ENCODE measurements at places on chromosomes 12 and 14. TPM values are rescaled to one million over a fixed set of nuclear protein-coding genes. Genes with fewer than 3 reads are reported as not detected.
A peak's percentile ranks its signal among the peaks of the same experiment; 100 is the strongest.

Gene MYH6
- total RNA-seq = not detected

Gene CCDC196
- not detected for total RNA-seq

Gene KRT77
- total RNA-seq = not detected

Gene RGS6
- total RNA-seq = 1.1 TPM

Gene STXBP6
- total RNA-seq = 8.9 TPM

DNA sequence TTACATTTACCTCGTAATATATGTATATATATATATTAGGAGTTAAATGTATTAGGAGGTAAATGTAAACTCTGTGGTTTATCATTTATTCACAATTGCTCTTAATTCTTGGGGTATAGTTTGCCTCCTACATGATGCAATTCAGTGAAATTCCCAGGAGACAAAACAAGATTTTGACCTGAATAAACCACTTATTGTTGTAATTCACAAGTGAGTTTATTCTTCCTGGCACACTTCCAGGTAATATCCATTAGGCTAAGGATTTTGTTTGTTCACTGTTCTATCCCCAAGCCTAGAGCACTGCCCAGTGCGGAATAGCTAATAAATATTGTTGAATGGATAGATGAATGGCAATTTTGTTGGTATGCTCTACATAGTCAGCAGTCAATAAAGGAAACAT lies 3.0 kb downstream of the SMIM10L1 start:
- no peak for DNase-seq

DNA sequence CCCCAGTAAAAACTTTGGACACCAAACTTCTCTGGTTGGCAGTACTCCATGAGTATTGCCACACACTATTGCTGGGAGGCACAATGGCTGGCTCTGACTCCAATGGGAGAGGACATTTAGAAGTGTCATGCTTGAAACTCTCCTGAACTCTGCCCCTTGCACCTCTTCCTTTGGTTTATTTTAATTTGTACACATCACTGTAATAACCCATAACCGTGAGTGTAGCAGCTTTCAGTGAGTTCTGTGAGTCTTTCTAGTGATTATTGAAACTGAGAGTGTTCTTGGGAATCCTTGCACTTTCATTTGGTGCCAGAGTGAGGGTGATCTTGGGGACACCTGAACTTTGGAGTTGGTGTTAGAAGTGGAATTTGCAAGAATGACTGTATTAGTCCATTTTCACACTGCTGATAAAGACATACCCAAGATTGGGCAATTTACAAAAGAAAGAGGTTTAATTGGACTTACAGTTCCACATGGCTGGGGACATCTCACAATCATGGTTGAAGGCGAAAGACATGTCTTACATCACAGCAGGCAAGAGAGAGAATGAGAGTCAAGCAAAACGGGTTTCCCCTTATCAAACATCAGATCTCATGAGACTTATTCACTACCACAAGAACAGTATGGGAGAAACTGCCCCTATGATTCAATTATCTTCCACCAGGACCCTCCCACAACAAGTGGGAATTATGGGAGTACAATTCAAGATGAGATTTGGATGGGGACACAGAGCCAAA lies 41.3 kb upstream of the CEP83 start:
- no peak for DNase-seq

- DNase-seq = no peak
These were observed 7.5 kb upstream of the KLRK1 start for GRCh38 chr12:10397296-10397695.

GRCh38 chr12:88781909-88782308 lies 201.6 kb upstream of the KITLG start:
- DNase-seq = no peak

GRCh38 chr12:131815131-131815530 lies 13.1 kb upstream of the MMP17 start:
- DNase-seq = no peak

DNA sequence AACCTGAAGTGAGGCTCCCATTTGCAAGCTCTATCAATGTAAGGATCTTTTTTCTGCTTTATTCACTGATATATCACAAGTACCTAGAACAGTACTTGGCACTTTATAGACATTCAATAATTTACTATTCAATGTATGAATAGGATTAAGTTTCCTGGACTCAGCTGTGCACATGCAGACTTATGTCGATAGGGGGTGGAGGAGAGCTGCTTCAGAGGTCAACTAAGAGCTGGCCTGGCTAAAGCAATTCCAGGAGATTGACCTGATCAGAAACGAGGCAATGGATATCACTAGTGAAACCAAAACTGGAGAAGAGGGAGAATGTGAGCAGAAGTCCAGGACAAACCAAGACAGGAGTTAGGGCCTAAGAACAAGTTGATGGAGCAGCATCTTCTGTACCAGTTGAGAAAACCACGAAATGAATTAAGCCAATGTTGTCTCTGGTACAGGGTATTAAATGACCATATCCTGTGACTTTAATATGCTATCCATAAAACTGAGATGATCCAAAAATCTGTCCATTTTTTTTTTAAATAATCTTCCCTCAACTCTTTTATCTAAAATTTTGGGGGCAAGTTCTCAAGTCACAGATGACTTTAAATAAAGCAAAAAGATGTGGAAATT lies 169.2 kb downstream of the PIK3C2G start:
- no peak for DNase-seq

- no peak for DNase-seq
These were observed 7.7 kb upstream of the BCL7A start for GRCh38 chr12:122013791-122014590.

- DNase-seq = no peak
These were observed 64.3 kb downstream of the PCNX1 start for GRCh38 chr14:70971560-70971959.

DNA sequence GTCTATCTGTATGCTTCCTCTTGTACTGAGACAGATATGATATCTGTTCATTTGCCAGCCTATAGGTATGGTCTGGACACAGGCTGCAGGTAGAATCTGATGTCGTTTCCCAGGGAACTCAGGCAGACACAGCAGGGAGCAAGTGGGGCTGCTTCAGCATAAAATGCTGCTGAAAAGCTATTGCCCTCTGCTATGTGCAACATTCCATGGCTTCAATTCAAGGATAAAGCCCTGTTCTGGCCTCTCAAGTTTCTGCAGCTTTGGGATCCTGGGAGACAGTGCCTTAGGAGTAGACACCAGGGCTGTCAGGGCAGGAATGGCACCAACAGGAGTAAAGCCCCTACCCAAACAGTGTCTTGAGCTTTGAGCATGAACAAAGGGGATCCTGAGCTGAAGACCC lies 173.5 kb downstream of the SLC41A2 start:
- DNase-seq = no peak

- DNase-seq = no peak
These were observed 955.1 kb upstream of the TMEM132C start for GRCh38 chr12:127311720-127312364.

DNA sequence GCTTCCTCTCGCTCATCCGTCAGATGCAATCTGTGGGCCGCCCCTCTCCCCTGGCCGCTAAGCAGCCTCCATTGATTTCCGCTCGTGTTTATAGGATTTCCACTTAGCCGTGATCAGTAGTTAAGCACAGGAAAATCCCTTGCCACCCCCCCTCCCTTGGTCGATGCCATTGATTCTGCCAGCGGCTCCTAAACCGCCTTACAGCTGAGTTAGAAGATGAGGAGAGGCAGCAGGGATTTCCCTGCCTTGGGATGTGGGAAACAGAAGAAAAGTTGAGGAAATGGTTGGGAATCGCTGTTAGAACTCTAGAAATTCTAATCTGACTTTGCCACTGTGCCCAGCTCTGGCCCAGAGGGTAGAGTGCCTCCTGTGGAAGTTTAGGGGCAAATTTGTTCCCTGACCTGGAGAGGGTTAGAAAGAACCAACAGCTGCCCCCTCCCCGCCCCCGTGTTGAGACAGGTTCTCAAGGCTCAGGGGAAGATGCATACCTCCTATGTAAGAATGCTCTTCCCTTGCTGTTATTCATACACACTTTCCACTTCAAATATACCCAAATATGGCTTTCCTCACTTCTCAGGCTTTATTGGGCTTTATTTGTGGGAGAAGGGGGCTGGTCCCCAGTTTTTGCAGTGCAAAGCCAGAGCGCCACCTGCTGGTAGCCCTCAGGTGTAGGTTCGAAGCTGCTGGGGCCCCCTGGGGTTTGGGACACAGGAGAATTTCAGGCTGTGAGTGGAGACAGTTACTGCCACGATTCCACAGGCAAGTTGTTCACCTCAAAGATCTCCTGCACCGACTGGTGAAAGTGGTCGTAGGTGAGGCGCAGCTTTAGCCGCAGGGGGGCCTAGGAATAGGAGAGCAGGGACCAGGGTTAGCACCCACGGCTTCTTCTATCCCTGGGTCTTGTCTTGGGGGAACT lies 3.2 kb downstream of the THTPA start:
- peak; percentile 88 for DNase-seq

GRCh38 chr14:94104731-94105130 lies 5.8 kb upstream of the IFI27 start:
- no peak for DNase-seq

DNA sequence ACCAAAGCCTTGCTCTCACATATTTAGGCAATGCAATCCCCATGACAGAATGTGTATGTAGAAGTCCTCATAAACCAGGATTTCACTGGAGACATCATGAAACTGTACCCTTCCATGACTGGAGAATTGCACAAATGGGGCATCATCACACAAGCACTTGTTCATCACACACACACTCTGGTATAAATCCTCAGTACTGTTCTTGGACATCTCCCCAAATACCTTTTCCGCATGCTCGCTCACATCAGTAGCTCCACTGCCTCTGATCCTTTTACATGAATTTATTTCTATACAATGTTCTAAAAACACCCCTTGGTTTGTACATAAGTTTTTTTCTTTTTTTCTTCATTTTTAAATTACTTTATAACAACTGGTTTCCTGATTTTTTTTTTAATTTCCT lies 3.3 kb upstream of the ING4 start:
- DNase-seq = no peak

DNA sequence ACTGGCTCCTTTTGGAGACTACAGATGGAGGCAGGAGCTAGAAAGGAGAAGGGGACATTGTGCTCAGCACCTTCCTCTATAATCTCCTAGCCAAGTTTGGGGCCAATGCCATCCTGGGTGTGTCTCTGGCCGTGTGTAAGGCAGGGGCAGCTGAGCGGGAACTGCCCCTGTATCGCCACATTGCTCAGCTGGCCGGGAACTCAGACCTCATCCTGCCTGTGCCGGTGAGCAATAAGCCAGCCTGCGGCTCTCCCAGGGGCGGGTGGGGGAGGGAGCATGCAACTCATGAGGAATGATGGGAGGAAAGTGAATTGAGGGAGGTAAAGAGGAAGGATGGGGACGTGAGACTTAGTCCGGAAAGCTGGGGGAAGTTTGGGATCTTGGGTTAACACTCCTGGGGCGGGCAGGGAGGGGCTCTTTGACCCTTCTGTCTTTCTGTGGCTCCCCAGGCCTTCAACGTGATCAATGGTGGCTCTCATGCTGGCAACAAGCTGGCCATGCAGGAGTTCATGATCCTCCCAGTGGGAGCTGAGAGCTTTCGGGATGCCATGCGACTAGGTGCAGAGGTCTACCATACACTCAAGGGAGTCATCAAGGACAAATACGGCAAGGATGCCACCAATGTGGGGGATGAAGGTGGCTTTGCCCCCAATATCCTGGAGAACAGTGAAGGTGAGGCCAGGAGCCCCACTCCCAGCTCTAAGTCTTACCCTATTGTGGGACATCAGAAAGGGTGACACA lies 3.3 kb downstream of the ENO2 start:
- peak; percentile 68 for DNase-seq

DNA sequence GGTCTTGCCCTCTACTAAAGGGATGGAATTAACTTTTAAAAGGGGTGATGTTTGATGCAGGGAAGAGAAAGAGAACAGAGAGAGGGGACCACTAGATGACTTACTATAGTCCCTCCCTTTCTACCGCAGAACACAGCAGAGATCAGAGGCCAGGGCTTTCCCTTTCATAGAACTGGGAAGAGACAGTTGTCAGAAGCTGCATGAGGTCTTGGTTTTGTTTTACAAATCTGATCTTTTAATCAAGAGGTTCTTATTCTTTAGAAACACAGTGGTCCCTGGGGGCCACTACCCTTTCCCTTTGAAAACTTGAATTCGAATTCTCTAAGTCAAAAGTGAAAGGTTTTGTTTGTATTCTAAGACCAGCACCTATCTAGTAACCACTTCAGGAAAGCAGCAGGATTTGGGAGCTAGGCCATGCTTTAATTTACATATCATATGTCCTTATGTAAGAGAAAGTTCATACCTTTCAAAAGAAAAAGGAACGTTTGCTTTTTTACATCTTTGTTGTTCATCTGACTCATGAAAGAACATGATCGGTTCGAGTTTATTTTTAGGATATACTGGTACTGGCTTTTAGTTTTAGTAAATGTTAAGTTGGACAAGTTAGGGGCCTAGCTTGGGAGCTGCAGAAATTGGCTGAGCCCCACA lies 6.3 kb downstream of the FBXL14 start:
- DNase-seq = no peak

- no peak for DNase-seq
These were observed 414.7 kb downstream of the RAD51B start for GRCh38 chr14:68234101-68234905.

GRCh38 chr14:68418174-68419118 lies 374.4 kb downstream of the ZFP36L1 start:
- DNase-seq = no peak

- DNase-seq = no peak
These were observed 90.2 kb downstream of the PPP1R12A start for GRCh38 chr12:79844693-79845092.

DNA sequence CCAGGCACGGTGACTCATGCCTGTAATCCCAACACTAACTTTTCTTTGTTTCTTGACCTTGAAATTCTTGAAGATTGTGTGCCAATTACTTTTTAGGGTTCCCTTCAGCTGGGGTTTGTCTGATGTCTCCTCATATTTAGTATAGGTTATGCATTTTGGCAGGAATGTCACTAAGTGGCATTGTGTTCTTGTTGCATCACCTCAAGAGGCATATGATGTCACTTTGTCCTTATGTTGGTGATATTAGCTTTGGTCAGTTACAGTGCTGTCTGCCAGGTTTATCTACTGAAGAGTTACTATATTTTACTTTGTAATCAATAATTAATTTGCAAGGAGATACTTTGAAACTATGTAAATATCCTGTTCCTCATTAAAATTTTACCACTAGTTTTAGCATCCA lies 61.0 kb upstream of the BTG1 start:
- DNase-seq = no peak

DNA sequence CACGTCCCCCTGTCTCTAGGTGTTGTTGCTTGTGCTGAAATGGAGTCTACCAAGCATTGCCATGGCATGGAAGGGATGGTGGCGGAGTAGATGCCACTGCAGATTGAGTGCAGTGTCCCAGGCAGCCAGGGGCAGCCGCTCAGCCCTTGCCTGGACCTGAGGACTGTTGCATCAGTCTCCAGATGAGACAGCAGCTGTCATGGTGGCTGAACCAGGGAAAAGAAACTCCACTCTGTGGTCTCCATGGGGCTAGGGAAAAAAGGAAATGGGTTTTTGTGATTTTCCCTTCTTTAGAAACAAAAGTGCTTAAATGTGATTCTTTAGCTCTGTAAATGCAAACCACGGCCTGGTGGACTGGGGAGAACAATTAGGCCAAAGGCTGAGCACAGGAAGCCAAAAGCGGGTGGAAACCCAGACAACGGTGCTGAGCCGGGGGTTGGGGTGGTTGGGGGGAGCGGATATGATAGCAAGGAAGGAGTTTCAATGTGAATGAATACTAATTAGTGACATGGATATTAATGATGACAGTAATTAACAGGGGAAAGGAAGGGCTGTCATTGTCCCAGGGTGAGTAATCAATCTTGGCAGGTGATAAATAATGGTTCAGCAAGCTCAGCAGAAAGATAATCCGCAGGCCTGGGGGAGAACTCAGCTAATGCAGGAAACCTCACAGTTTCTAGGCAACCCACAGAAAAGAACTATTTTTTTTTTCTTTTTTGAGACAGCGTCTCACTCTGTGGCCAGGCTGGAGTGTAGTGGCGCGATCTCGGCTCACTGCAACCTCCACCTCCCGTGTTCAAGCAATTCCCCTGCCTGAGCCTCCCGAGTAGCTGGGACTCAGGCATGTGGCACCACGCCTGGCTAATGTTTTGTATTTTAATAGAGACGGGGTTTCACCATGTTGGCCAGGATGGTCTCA lies 442.6 kb downstream of the DPF3 start:
- DNase-seq = no peak

Measured in posterior vena cava (tissue), 2 donors.